ENCODE measurements at places on chromosomes 6 and 20.

DNA sequence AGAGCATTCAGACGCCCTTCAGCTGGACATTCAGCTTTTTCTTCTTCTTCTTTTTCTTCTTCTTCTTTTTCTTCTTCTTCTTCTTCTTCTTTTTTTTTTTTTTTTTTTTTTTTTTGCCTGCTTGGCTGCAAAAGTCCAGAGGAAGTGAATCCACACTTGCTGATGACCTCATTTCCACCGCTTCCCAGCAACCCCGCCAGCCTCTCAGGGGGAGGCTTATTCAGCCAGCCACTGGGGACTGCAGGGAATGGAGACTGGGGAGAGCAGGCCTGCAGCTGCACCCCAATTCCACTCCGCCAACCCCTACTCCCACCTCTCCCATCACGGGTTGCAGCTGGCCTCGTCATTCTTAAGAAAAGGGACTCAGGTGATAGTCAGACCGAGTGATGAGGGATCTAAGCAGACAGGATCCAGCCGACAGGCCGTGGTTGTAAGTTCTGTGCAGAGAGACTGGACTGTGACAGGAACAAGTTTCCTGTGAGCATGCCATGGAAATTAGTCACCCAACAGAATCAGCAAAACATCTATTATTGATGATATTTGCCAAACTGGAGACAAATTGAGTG, 59.0 kb upstream of the QKI start:
- H3K27me3 ChIP-seq: peaks cover 13% of the 10 kb centered on the region
- no peaks in the 10 kb centered on the region for H3K4me1 ChIP-seq
- H3K27ac ChIP-seq: no peak overlapping the region
- DNase-seq: no peak
- no peak overlapping the region for H3K4me3 ChIP-seq

DNA sequence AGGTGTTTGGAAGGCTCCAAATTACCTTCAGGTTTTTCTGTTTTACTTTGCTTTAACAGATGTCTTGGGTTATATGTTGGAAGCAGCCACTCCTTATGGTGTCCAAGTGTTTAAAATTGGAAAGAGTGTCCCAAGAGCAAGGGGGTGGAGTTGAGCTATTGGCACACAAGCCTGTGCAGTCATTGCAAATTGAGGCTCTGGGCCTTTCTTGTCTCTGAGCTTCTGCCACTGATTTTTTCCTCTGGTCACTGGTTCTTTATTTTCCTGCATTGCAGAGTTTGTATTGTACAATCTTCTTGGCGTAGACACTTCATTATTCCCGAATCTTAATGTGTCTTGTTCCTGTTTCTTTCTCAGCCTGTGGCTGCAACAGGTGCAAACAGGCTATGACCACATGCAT, 598.8 kb downstream of the RNF144B start:
- no peaks in the 10 kb centered on the region for H3K27me3 ChIP-seq
- no peak for DNase-seq
- H3K4me3 ChIP-seq: no peak overlapping the region
- H3K36me3 ChIP-seq: no peaks in the 10 kb centered on the region
- H3K27ac ChIP-seq: no peak overlapping the region
- no peaks in the 10 kb centered on the region for H3K4me1 ChIP-seq

- no peak overlapping the region for H3K27ac ChIP-seq
- no peaks in the 10 kb centered on the region for H3K27me3 ChIP-seq
- no peak overlapping the region for H3K4me3 ChIP-seq
- peaks cover 37% of the 10 kb centered on the region for H3K4me1 ChIP-seq
- DNase-seq: no peak
Observed at GRCh38 chr6:128029826-128030225, 129.0 kb upstream of the THEMIS start.

DNA sequence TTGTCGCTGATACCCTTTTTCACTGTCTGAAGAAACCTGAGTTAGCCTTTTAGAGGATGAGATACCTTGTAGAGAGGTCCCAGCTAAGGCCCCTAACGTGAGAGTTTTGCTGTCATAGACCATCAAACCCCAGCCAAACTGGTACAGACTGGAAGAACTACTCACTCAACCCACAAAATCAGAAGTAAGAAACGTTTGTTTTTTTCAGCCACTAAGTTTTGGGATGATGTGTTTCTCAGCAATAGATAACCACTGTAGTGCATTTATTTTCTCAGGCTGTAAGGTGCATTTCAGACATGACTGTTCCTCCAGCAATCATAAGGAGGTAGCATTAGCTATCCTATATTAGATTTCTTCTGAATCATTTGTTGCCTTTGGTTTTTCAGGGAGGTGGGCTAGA, 407.3 kb upstream of the FLRT3 start:
- no peak overlapping the region for H3K4me3 ChIP-seq
- H3K27me3 ChIP-seq: no peaks in the 10 kb centered on the region
- no peaks in the 10 kb centered on the region for H3K4me1 ChIP-seq

- no peak overlapping the region for H3K4me3 ChIP-seq
- no peaks in the 10 kb centered on the region for H3K36me3 ChIP-seq
- no peak overlapping the region for H3K27ac ChIP-seq
- no peak for DNase-seq
Observed at GRCh38 chr20:46226602-46227001, 81.7 kb downstream of the CDH22 start.

- no peaks in the 10 kb centered on the region for H3K4me1 ChIP-seq
- no peaks in the 10 kb centered on the region for H3K36me3 ChIP-seq
- DNase-seq: no peak
Observed at GRCh38 chr6:147639279-147639678, 130.8 kb downstream of the SAMD5 start.

DNA sequence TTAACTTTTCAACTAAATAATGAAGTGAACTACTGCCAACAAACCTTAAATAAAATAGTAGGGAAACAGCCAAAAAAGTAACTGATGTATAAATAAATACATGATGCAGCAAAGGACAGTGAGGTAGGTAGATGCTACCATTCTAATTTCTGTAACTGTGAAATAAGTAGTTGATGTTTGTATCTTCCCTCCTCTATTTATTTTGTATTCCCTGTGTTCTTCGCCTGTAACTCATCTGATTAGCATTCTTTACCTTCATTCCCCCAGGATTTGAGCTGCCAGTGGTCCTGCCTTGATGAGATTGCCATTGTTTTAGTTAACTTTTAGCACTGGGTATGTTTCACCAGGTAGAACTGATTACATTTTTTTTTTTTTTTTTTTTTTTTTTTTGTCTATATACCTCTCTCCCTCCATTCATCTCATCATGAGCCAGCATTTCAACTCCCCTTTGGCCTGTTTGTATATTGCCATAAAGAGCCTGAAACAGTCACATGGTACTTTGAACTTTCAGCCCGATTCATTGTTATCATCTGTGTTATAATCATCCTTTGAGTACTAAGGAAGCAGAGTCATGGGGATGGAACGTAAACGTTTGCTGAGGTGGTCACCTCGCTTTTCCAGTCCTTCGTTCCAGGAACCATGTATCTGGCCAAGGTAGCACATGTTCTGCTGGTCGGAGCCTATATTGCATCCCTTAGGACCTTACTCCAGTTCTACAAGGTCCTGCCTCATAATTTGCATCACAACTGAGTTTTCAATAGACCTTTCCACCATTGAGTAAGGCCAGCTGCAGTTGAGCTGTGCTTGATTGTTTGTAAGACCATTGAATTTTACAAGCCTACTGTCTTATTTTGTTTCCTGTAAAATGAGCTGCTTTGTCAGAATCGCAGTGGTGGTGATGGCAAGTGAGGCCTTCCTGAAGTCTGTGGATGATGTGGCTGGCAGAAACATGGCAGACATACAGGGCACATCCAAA, 107.6 kb downstream of the JAG1 start:
- H3K27ac ChIP-seq: no peak overlapping the region
- H3K4me1 ChIP-seq: peaks cover 29% of the 10 kb centered on the region
- H3K4me3 ChIP-seq: no peak overlapping the region
- no peaks in the 10 kb centered on the region for H3K27me3 ChIP-seq

DNA sequence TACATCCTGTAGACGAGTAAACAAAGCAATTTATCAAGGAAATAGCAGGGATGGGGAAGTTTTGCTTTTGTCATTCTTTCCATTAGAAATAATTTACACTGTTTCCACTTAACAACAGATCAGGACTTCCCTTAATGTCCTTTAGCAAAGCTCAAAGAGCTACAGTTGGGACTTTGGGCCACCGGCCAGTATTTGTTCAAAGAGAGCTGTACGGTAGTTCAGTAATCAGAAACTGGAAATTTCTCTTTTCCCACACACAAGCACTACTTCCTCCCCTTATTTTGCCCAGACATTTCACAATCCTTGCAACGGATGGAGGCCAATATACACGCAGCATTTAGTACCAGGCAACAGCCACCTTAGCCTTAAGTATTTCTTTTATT, 12.1 kb upstream of the HINT3 start:
- peaks cover 4% of the 10 kb centered on the region for H3K27me3 ChIP-seq
- DNase-seq: no peak
- H3K27ac ChIP-seq: no peak overlapping the region
- H3K4me1 ChIP-seq: peaks cover 19% of the 10 kb centered on the region
- H3K4me3 ChIP-seq: no peak overlapping the region

DNA sequence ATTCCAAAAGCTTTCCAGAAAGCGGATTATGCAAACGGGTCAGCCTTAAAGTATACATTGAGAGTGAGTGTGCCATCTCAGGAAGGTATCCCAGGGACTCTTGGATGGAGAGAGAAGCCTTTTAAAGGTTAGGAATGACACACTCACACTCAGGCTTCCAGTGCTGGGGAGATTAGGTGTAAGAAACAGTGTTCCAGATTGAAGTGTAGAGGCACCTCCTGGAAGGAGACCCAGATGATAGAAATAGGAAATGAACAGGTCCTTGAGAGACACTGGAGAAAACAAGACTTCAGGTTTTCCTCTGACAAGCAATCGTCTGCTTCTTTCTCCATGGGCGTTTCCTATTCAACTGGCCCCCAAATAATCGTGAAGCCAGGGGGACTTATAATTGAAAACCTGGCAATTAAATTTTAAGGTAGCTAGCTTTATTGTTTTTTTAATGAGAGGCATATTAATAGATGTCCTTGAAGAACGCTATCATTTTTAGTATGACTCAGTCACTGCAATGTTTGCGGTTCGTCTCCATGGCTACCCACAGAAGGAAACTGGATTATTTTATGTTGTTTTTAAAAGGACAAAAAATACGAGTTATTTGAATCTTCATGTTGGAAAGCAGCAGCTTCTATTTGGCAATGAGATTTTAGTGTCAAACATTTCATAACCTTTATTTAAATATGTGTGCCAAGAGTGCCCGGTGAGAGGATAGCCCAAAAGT, 85.3 kb downstream of the TRMT6 start:
- no peak for DNase-seq
- H3K4me3 ChIP-seq: no peak overlapping the region
- H3K36me3 ChIP-seq: peaks cover 11% of the 10 kb centered on the region
- no peaks in the 10 kb centered on the region for H3K27me3 ChIP-seq

DNA sequence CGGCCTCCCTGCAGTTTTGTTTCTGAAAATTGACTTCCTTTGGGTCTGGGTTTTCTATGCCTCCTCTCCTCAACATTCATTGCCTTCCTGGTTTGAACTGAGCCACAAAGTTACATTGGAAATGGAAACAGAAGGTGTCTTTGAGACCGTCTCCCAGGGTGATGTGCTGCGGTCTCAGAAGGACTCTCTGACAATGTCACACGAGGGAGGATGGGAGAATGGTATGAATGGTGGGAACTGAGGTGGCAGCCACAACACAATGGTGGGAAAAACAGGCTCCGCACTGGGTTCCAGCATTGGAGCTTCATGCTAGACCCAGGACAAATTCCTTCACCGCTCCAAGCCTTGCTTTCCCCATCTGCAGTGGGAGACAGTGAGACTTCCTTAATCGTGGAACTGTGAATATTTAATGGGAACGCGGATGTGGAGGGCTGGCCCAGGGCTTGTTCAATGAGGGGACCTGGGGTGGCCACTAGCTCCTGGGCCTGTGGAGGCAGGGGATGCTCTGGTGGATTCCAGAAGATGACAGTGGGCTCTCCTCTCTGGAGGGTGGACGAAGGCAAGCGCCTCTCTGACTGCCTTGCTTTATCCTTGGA, 73.9 kb downstream of the KCNB1 start:
- H3K27ac ChIP-seq: no peak overlapping the region
- no peaks in the 10 kb centered on the region for H3K4me1 ChIP-seq
- H3K4me3 ChIP-seq: no peak overlapping the region
- no peaks in the 10 kb centered on the region for H3K36me3 ChIP-seq
- no peak for DNase-seq
- H3K27me3 ChIP-seq: peaks cover 18% of the 10 kb centered on the region

- H3K4me1 ChIP-seq: no peaks in the 10 kb centered on the region
- H3K27ac ChIP-seq: no peak overlapping the region
- no peak overlapping the region for H3K4me3 ChIP-seq
- no peaks in the 10 kb centered on the region for H3K36me3 ChIP-seq
- H3K27me3 ChIP-seq: no peaks in the 10 kb centered on the region
Observed at GRCh38 chr20:33038243-33038642, 6.8 kb downstream of the BPIFB6 start.

GRCh38 chr6:3125815-3126214, 7.3 kb downstream of the BPHL start:
- H3K27me3 ChIP-seq: no peaks in the 10 kb centered on the region
- H3K27ac ChIP-seq: no peak overlapping the region
- H3K36me3 ChIP-seq: peaks cover 10% of the 10 kb centered on the region
- DNase-seq: no peak

GRCh38 chr20:44419131-44419844, 56.4 kb upstream of the TTPAL start:
- no peaks in the 10 kb centered on the region for H3K36me3 ChIP-seq

- no peak for DNase-seq
- no peaks in the 10 kb centered on the region for H3K36me3 ChIP-seq
- H3K4me3 ChIP-seq: no peak overlapping the region
- H3K4me1 ChIP-seq: no peaks in the 10 kb centered on the region
- H3K27ac ChIP-seq: no peak overlapping the region
Observed at GRCh38 chr6:110676396-110676795, 138.9 kb downstream of the CDK19 start.

DNA sequence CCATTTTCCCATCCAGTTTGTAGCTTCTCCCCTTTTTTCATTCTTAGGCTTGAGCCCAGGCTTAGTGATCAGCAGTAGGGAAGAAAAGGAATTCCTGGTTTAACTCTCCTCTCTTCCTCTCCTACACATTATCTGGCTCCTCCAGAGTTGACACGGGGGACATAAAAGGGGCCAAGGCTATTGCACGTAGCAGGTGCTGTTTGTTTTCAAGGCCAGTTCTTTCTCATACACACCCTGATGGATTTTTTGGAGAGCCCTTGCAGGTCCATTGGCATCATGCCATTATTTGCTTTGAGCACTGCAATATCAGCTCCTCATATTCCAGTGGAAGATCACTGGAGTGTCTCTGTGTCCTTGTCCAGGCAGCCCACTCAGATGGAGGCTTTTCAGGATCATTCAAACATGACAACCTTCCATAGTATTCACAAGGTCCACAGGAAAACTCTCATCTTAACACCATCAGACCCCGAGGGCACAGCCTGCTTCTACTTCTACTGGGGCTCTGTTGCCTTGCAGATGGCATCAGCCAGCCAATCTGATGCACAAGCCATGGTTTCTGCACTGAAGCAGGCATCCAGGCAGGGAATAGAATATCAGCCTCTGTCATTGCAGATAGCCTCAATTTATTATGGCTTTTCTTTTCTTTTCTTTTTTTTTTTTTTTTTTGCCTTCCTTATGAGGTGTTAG, 18.8 kb downstream of the PLCB4 start:
- H3K36me3 ChIP-seq: no peaks in the 10 kb centered on the region
- no peaks in the 10 kb centered on the region for H3K27me3 ChIP-seq
- no peak overlapping the region for H3K27ac ChIP-seq
- no peak overlapping the region for H3K4me3 ChIP-seq
- H3K4me1 ChIP-seq: no peaks in the 10 kb centered on the region
- DNase-seq: no peak
